Adrenal gland (tissue), 19 donors: ENCODE measurements at places on chromosomes 16 and 17. TPM values are rescaled to one million over a fixed set of nuclear protein-coding genes. Genes with fewer than 3 reads are reported as not detected.

The CDH5 gene
- polyA plus RNA-seq: 13.8 TPM

The KRT31 gene
- polyA plus RNA-seq: not detected

GRCh38 chr16:86428729-86429517, 81.4 kb upstream of the FOXF1 start:
- no peak for DNase-seq

GRCh38 chr17:76077584-76078110, 1.3 kb upstream of the ZACN start:
- DNase-seq: no peak

- DNase-seq: no peak
These were observed 22.3 kb upstream of the SMG1 start for GRCh38 chr16:18948372-18949020.

GRCh38 chr17:8053600-8053999, 14.7 kb downstream of the ALOX15B start:
- DNase-seq: no peak
